ENCODE measurements at places on chromosomes 13 and 19. TPM values are rescaled to one million over a fixed set of nuclear protein-coding genes. Genes with fewer than 3 reads are reported as not detected.

The GADD45GIP1 gene
- total RNA-seq = 48.4 TPM

DNA sequence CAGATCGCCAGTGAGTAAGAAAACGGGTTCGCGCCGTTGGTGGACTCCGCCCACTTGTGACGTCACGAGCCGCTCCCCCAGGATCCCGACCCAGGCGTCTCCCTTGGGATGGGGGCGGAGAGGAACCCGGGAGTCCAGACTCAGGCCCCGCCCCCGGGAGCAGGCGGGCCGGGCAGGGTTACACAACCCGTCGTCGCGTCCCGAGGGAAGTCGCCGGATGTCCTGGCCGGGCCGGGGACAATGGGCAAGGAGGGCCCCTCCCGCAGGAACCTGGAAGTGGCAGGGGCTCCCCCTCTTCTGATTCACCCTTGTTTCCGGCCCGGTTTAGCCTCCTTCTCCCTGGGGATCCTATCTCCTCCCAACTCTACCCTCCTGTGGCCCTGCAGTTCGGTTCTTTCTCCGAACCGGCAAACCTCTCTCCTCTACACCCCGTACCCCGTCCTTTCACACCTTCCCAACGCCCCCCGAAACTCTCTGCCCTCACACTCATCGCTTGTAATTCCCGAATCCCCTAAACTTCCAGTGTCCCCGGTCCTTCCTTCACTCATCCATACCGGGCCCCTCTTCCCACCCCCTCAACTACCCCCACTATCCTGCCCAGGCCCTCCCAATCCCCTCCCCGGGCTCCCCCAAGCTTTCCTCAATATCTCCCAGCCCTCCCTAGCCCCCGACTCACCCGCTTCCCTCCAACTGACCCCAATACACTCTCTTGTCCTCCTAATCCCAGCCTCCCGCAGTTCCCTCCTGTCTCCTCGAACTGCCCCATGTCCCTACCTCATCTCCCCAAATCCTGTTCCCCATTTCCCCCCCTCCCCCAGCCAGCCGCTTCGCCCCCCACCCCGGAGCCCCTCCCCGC lies 20.0 kb upstream of the ERCC1 start:
- peak; percentile 97 for DNase-seq

The DHDH gene
- total RNA-seq = not detected

The IFNL1 gene
- not detected for total RNA-seq

DNA sequence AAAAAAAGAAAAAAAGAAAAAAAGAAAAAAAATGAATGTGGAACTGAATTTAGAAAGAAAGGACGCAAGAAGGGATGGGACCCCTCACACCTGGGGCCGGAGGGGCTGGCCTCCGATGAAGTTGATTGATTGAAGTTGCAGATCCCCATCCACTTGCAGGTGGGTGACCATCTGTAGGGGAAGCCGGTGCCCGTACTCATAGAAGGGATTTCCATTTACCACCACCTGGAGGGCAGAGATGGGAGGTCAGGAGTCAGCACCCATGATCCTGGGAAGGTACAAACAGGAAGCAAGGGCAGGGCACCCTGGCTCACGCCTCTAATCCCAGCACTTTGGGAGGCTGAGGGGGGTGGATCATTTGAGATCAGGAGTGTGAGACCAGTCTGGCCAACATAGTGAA lies 6.4 kb downstream of the LGALS4 start:
- no peak for DNase-seq

DNA sequence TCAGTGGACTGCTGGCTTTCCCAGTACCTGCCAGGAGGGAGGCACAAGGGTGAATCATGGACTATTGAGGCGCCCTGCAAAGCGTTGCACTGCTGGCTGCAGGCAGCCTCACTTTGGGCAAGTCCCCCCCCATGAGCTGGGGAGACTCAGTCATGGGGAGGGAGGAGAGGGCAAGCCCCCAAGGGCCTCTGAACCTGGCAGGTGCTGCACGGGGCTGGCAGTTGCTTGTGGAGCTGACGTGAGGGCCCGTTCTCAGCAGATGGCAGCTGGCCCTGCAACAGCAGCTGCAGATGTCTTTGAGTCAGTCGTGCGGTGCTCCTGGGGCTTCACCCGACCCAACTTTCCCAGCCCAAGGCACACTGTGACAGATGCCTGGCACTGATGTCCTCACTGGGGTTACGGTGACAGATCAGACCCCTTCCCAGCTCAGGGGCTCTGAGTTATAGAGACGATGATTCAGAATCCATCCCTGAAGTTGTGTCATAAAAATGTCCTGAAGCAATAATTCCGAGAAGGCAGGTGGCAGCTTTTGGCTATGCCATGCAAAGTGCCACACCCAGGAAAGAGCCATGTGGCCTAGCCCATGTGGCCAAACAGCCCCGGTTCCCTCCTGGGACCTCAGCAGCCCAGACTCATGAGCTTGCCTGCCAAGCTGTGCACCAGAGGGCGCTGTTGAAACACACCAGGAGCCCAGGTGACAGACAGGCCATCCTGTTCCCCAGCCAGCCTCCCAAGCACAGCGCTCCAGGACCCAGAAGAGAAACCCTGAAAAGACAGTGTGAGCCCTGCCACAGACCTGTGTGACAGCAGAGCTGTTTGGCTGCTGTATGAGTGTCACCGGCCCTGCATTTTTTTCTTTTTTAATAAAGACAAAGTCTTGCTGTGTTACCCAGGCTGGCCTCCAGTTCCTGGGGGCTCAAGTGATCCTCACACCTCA lies 53.6 kb upstream of the LDLR start:
- peak; percentile 89 for DNase-seq

- peak; percentile 27 for DNase-seq
Measured at GRCh38 chr19:10514211-10515145, 2.8 kb downstream of the S1PR5 start.

- peak; percentile 70 for DNase-seq
Measured at GRCh38 chr19:30649934-30650614, 277.9 kb downstream of the ZNF536 start.

DNA sequence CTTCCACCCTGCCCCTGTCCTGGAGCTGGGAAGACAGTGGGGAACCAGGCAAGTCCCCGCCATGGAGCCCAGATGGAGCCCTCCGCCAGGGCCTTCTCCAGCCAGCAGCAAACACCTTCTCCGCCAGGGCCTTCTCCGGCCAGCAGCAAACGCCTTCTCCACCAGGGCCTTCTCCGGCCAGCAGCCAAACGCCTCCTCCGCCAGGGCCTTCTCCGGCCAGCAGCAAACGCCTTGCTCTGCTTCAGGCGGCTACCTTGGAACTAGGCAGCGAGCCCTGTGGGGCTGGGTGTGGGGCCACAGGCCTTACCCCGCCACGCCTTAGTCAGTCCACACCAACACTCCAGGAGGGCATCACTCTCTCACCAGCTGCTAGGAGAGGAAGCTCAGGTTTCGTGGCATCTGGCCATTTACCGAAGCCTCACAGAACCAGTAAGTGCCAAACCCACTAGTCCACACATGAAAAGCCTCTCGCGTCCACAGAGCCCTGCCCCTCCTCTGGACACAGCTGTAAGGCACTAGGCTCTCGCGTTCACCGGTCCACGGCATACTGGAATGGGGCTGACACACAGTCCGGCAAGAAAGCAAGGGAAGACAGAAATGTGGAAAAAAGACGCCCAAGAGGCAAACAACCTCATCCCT lies 41.0 kb downstream of the MLLT1 start:
- peak; percentile 75 for DNase-seq

The TDRD3 gene
- 9.1 TPM for total RNA-seq

The FXYD1 gene
- 0.43 TPM for total RNA-seq
